ENCODE measurements at places on chromosomes 7 and 10.

DNA sequence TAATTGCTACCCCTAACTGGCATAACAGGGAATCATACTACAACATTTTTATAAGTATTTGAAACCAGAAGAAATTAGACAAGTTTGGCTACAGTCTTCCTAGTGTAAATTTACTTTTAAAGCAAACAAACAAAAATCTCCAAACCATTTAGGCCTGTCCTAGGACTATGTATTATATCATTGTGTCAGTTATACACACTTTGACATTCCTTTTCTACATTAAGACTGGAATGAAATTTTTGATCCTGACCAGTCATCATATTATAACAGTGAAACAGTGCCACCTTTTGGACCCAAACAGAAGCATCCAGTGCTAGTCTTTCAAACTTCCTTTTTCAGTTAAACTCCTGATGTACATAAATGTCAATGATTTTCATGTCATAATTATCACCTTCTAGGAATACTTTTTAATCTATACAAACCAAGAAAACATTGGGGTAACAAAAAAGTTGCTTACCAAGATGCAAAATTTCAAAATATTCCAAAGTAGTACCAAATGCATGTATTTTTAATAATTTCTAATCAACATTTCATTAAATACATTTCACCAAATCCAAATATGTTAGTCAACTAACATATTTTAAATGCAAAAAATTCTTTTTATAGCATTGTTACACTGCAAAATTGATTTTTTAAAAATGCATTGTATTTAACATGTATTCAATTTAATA, 75.7 kb downstream of the IMMP2L start:
- DNase-seq: peak; percentile 3

- DNase-seq: no peak
Observed at GRCh38 chr7:132705146-132705545, 128.9 kb upstream of the PLXNA4 start.

DNA sequence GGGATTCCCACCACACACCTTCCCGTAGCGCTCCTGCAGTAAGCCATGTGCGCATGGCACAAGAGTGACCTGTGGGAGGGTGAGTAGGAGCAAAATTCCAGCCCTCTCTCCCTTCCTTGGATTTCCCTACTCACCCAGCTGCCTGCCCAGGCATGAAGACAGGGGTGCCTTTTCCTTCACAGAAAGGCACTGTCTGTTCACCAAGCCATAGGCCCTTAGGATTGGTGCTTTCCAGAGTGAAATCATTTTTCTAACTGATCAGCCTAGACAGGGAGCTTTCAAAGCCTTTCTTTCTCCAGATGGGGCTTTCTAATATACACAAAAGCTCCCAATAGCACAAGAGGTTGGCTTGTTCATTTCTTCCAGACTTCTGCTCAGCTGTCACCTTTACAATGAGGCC, 79.7 kb downstream of the CTTNBP2 start:
- no peak for DNase-seq

DNA sequence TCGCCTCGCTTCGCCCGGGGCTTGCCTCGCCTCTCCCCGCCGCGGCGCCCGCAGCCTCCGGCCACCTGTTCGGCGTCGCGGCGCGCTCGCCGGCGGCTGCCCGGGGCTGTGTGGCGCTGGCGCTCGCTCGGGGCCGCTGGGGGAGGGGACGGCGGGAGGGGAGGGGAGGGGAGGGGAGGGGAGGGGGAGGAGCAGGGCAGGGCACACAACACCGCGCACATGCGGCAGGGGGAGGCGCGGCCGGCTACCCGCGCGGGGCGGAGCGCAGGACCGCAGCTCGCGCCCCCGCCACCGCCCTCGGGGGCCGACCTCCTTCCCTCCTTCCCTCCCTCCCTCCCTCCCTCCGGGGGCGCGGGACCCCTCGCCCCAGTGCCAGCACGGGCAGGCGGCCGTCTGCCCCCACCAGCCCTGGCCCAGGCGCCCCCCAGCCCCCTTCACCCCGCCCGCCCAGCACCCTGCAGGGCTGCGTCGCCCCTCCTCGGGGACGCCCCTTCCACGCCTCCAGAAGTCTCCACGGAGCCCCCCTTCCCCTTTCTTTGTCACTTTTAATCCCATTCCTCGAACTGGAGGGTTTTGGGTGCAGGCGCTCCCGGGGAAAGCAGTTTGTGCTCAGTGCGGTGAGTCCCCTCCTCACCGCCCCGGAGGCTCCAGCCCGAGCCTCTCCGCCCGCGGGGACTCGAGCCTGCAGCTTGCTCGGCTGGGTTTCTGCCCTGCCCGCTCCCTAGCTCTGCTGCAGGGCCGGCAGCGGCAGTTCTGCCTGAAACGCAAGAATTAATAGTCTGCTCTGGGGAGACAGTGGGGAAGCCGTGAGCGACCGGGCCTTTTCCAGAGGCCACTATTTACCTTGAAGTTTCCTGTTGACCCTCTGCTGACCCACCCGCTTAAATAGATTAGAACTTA, at the start of gene PARD3:
Gene PARD3, minus strand, starts transcription at position 112 of the 900 bp plus-strand sequence. CDS start 301 bp downstream, outside the sequence.
- peak; percentile 84 for DNase-seq

- no peak for DNase-seq
Observed at GRCh38 chr10:118701529-118702323, 53.0 kb downstream of the CACUL1 start.

DNA sequence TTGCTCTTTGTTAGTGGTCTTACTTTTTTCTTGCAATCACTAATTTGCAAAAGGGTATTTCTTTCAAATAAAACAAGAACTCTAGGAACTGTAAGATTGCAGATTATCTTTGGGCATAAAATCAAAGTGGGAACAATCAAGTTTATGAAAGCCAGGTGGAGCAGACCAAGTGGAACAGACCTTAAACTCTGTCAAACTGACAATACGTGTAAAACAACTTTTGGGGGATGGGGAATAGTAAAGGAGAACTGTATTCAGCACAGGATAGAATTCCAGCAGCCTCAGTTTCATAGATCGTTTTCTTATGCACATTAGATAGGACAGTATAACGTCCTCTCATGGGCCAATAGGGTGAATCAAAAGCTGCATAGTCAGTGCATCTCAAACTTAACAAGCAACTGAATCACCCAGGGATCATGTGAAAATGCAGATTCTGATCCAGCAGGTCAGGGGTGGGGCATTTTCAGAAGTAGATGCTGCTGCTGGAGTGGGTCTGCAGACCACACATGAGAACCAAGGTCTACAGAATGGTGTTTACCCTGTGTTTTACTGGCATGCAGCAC, 120.7 kb downstream of the PIP4K2A start:
- no peak for DNase-seq

GRCh38 chr10:112962343-112962742, 12.3 kb downstream of the TCF7L2 start:
- DNase-seq: no peak

DNA sequence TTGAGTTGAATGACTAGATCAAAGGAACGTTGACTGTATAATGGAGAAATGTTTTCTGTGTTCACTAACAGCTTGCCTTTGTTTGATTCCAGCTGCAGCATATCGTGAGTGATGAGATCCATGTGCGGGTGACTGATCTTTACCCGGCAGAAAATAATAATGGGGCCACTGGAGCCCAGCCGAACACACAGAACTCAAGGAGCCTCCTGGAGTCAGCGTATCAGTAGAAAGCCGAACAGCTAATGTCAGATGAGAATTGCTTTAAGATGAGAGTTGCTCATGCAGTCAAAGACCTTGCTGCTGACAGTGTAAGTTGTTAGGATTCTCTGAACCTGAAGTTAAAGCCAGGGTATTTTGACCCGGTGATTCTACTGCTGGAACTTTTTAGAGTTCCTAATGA, 34.3 kb upstream of the MTPAP start:
- DNase-seq: no peak
